Amniotic epithelial cell (primary cell): ENCODE measurements at places on chromosomes 16 and 17.

DNA sequence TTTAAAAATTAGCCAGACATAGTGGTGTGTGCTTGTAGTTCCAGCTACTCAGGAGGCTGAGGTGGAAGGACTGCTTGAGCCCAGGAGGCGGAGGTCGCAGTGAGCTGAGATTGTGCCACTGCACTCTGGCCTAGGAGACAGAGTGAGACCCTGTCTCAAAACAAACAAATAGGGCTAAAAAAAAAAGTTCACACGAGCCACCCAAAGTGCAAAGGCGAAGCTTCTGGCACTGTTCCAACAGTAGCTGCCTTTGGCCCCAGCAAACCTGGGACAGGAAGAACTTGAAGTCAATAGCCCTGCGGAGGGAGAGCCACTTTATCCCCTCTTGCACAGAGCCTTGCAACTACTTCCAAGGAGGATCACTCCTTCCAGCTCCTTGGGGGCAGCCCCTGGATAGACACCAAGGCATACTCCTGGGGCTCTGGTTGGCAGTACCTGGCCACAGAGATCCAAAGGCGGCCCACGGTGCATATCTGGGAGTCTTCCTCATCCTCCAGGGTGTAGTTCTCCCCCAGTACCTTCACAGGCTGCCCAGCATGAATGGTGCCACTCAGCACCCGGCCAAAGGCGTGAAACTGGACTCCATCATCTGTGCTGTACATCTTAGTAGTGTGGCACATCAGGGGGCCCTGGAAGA, 14.7 kb downstream of the HIGD1B start:
- no peak for DNase-seq

DNA sequence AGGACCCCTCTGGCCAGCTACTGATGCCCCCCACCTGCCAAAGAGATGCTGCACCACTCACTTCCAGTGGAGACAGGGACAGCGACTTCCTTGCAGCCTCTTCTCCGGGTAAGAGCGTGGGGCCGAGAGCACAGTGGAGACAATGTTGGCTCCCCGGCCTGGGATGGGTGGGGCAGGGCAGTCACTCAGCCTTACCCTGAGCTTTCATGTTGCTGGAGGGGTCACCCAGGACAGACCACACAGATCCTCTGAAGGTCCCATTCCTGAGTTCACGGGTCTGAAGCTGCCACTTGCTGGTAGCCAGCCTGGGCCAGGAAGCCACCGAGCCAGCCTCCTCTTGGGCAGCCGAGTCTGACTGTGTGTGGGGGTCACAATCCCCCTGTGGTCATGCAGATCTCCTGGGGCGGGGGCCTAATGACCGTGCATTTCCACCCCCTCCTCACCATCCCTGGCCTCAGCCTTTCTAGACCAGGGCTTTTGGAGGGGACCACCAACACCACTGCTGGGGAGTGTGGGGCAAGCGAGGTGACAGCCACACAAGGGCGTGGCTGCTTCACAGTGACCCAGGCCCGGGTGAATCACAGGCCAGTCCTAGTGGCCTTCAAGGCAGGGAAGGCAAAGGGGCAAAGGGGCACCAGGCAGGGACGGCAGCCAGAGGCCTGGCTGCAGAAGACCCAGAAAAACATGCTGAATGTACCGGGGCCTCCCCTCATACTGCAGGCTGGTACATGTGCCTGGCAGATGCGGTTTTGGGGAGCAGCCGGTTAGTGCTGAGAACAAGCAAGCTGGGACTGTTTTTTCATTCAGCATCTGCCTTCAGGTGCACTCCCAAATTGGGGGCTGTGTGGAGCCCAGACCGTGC, 10.4 kb downstream of the TAF1C start:
- DNase-seq = no peak

- no peak for DNase-seq
Observed at GRCh38 chr17:50176559-50177357, 11.0 kb downstream of the SGCA start.

GRCh38 chr17:6072611-6073010, 2.4 kb downstream of the WSCD1 start:
- DNase-seq = no peak

- DNase-seq = no peak
Observed at GRCh38 chr17:72110231-72110941, 10.4 kb upstream of the SOX9 start.

GRCh38 chr16:88328313-88328980, 54.3 kb upstream of the ZNF469 start:
- DNase-seq = no peak
